ENCODE measurements at places on chromosomes 1 and 21.

- DNase-seq: peak; percentile 98
Measured at GRCh38 chr1:86703696-86704457, 499 bp upstream of the SH3GLB1 start.

DNA sequence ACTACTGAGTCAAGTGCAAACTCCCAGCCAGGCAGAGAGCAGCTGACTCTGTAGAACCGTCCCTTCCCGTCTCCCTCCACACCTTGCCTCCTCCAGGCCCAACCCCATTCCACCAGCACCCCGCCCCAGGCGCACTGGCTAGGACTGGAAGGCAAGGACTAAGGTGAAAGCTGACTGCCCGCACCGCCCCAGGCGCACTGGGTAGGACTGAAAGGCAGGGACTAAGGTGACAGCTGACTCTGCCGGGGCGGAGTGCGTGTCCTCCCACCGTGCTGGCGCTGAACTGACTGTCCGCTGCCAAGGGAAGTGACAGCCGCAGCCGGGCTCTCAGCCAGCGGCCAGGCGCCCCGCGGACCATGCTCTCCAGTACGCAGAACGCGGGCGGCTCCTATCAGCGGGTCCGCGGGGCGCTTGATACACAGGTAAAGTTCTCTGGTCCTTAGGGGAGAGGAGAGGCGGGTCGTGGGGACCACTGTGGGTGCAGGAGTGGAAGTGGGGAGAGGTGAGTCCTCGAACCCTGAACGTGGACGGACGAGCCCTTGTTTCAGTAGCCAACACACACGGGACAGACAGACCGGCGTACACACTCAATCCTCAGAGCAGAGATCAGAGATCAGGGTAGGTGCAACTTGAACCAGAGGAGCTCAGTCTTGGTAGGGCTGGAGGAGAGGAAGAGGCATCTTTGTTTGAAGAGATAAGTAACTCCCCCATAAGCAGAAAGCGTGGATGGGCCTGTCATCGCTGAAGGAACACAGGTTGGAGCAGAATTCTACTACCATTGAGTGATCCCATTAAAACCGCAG is 58.0 kb downstream of the RBM11 start:
- no peak for DNase-seq

GRCh38 chr1:180183426-180183825 is 28.8 kb downstream of the QSOX1 start:
- no peak for DNase-seq

DNA sequence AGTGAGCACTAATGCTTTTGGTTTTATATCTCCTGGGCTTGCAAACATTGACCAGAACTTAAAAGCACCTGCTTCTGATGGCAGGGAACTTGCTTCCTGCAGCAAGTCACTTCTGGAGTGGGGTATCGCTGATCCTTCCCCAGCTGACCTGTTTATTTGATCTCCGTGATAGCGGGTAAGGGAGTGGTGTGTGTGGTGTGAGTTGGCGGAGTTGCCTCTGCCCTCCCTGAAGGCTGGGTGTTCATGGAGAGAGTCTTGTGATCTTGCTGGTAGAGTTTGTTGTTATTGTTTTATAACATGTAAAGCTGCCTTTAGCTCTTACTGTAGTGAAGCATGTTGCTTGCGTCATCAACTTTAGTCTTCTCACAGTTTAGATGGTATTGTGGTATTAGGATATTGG is 3.9 kb downstream of the MFN2 start:
- DNase-seq: no peak

DNA sequence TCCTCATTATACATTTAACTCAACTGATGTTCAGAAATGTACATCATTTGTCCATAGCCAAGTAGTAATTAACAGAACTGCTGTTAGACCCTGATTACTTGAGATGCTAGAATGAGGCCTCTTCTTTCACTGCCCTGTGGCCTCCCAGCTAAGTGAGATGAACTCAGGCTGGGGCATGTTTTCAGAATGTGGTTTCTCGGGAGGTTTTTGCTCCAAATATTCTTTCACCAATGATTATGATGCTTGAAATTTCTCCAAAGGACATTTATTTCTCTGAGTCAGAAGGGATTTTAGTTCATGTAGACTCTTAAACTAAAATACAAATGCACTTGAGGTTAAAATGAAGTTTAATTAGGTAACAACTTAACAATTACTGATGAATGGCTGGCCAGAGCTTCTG is 34.6 kb upstream of the ADAMTS5 start:
- DNase-seq: no peak

DNA sequence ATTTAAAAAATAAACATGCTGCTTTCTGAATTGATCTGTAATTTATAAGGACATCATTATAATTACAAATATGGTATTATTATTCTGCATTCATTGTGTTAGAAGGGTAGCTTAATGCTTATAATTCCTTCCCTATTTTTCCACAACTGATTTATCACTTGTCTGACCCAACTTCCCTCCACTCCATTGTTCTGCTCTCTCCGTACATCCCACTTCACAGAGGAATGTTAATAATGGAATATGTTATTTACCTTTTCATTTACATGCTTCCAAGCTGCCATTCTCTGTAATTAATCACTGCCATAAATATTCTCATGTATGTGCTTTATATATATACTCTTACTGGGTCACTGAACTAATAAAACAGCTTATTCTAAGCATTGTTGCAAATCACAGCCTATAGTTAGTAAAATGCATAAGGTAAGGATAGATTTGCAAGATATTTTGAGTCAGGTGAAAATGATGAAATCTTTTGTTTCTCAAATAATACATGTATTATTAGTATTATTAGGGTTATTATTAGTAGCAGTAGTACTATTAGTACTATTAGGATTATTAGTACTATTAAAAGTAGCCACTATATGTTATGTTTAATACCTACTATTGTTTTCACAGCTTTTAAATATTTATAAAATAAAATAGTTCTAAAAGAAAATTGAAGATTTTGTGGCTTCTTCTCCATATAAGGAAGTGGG is 70.6 kb upstream of the NEK7 start:
- DNase-seq: no peak

DNA sequence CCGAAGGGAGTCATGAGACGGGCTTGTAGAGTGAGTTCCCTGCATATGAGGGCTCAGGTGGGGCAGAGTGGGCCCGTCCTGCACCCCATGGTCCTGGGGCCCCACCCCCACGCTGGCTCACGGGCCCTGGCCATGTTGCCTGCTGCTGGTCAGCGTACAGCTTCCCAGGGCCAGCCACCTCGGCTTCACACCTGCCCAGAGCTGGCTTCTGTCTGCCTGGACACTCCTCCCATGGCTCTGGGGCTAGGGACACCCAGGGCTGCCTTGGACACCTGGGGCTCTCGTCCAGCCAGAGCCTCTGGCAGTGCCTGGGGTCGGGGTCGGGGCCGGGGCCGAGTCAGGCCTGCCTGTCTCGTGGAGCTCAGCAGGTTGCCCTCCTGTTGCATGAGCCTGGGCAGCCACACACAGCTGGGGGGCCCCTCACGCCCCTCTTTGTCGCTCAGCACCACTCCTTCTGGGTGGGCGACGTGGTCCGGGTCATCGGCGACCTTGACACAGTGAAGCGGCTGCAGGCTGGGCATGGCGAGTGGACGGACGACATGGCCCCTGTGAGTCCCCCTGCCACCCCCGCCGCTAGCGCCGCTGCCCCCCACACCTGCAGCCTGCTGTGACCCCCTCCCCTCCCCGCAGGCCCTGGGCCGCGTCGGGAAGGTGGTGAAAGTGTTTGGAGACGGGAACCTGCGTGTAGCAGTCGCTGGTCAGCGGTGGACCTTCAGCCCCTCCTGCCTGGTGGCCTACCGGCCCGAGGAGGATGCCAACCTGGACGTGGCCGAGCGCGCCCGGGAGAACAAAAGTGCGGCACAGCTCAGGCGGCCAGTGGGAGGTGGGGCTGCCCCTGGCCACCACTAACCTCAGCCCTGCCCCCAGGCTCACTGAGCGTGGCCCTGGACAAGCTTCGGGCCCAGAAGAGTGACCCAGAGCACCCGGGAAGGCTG is 5.5 kb upstream of the MMP23B start:
- no peak for DNase-seq

GRCh38 chr1:89279011-89279466 is 6.4 kb upstream of the GBP5 start:
- no peak for DNase-seq
